Type B pancreatic cell (in vitro differentiated cells): ENCODE measurements at places on chromosomes 1 and 21. TPM values are rescaled to one million over a fixed set of nuclear protein-coding genes. Genes with fewer than 3 reads are reported as not detected.
A peak's percentile ranks its signal among the peaks of the same experiment; 100 is the strongest.

TRIM45 gene
- total RNA-seq, result 19.8 and 23.3 TPM in 2 replicates

DNA sequence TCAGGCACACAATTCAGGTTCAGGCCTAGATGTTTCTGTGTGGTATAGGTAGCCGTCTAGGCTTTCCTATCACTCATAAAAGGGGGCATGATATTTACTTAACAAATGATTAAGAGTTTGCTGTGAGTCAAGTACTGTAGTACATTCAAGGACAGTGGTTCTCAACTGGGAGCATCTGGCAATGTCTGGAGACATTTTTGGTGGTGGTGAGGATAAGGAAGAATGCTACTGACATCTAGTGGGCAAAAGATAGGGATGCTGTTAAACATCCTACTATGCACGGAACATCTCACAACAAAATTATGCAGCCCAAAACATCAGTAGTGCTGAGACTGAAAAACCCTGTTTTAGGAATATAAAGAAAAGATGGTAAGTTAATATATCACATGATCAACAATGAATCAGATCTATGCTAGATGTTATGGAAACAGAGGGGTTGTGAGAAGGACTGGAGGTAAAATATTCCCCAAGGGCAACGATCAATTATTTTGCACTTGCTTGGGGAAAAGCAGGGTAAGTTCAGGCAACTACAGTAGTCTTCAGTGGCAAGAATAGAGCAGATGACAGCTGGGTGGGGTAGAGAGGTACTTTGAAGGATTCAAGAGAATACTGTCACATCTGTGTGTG is 4.9 kb downstream of the DNTTIP2 start:
- H3K27ac ChIP-seq, result peak overlapping the region; percentile 31
- no peak for DNase-seq
- peaks cover 9% of the 10 kb centered on the region for H3K4me1 ChIP-seq
- H3K4me3 ChIP-seq, result no peak overlapping the region

- no peaks in the 10 kb centered on the region for H3K4me1 ChIP-seq
- H3K27me3 ChIP-seq, result peaks cover 49% of the 10 kb centered on the region
- no peak overlapping the region for H3K4me3 ChIP-seq
- no peak for DNase-seq
- no peak overlapping the region for H3K27ac ChIP-seq
Measured at GRCh38 chr1:12059722-12060464, 3.2 kb upstream of the TNFRSF8 start.

GRCh38 chr1:34645919-34646318 is 108.9 kb upstream of the GJB5 start:
- no peaks in the 10 kb centered on the region for H3K36me3 ChIP-seq
- H3K27me3 ChIP-seq, result peaks cover 87% of the 10 kb centered on the region
- no peak overlapping the region for H3K27ac ChIP-seq
- H3K4me1 ChIP-seq, result no peaks in the 10 kb centered on the region
- DNase-seq, result no peak

GRCh38 chr1:8284127-8284526 is 33.8 kb upstream of the SLC45A1 start:
- no peak overlapping the region for H3K27ac ChIP-seq
- peaks cover 4% of the 10 kb centered on the region for H3K4me1 ChIP-seq
- no peak for DNase-seq
- H3K36me3 ChIP-seq, result no peaks in the 10 kb centered on the region
- no peaks in the 10 kb centered on the region for H3K27me3 ChIP-seq

DNA sequence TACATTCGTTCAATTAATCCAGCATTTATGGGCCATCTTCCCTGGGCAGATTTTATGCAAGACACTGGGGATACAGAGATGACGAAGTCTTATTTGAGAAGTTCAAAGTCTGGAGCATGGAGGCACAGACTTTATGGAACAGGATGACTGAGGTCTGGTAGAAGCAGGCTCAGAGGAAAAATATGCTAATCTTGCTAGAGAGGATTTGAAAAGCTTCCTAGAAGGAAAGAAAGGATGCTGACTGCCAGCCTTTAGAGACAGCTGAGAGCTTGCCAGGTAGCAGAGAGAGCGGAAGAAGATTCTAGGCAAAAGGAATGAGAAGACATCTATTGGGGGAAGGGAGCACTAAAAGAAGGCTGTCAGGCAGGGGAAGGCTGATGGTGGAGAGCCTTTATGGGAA is 75.5 kb upstream of the ATP5PO start:
- H3K4me3 ChIP-seq, result no peak overlapping the region
- no peak for DNase-seq
- no peak overlapping the region for H3K27ac ChIP-seq
- H3K27me3 ChIP-seq, result peaks cover 8% of the 10 kb centered on the region
- H3K4me1 ChIP-seq, result no peaks in the 10 kb centered on the region

- H3K27ac ChIP-seq, result no peak overlapping the region
- H3K4me1 ChIP-seq, result peaks cover 26% of the 10 kb centered on the region
- no peaks in the 10 kb centered on the region for H3K36me3 ChIP-seq
Measured at GRCh38 chr1:59443310-59443709, 146.4 kb downstream of the FGGY start.

GRCh38 chr1:40078512-40079333 is 18.3 kb downstream of the PPT1 start:
- no peak overlapping the region for H3K27ac ChIP-seq
- H3K36me3 ChIP-seq, result peaks cover 13% of the 10 kb centered on the region
- DNase-seq, result no peak
- H3K4me3 ChIP-seq, result no peak overlapping the region

GRCh38 chr1:46537651-46538050 is 13.8 kb downstream of the KNCN start:
- DNase-seq, result no peak
- no peaks in the 10 kb centered on the region for H3K36me3 ChIP-seq
- no peak overlapping the region for H3K27ac ChIP-seq
- H3K4me3 ChIP-seq, result no peak overlapping the region
- no peaks in the 10 kb centered on the region for H3K4me1 ChIP-seq
